ENCODE measurements at places on chromosomes 4 and X. TPM values are rescaled to one million over a fixed set of nuclear protein-coding genes. Genes with fewer than 3 reads are reported as not detected.

The NSG1 gene
- total RNA-seq, result 218 TPM

The CXCL11 gene
- not detected for total RNA-seq

The MTNR1A gene
- 0.94 TPM for total RNA-seq

The TMEM271 gene
- 23.6 TPM for total RNA-seq

The PIR gene
- 1.7 TPM for total RNA-seq

The RGN gene
- 3.6 TPM for total RNA-seq

The CXorf65 gene
- total RNA-seq, result not detected

The PCYT1B gene
- 22.5 TPM for total RNA-seq

The CACNA1F gene
- total RNA-seq, result not detected

The RAB9B gene
- 36.3 TPM for total RNA-seq

The MTMR8 gene
- total RNA-seq, result 3.6 TPM

The LETM1 gene
- 92.3 TPM for total RNA-seq

The USP26 gene
- not detected for total RNA-seq

The GLRA2 gene
- 136 TPM for total RNA-seq

The NPY2R gene
- total RNA-seq, result 1.2 TPM

The CTAG2 gene
- total RNA-seq, result not detected

The RNF128 gene
- total RNA-seq, result 1.2 TPM
